CD4-positive, alpha-beta memory T cell (primary cell): ENCODE measurements at places on chromosomes 12 and 14.

DNA sequence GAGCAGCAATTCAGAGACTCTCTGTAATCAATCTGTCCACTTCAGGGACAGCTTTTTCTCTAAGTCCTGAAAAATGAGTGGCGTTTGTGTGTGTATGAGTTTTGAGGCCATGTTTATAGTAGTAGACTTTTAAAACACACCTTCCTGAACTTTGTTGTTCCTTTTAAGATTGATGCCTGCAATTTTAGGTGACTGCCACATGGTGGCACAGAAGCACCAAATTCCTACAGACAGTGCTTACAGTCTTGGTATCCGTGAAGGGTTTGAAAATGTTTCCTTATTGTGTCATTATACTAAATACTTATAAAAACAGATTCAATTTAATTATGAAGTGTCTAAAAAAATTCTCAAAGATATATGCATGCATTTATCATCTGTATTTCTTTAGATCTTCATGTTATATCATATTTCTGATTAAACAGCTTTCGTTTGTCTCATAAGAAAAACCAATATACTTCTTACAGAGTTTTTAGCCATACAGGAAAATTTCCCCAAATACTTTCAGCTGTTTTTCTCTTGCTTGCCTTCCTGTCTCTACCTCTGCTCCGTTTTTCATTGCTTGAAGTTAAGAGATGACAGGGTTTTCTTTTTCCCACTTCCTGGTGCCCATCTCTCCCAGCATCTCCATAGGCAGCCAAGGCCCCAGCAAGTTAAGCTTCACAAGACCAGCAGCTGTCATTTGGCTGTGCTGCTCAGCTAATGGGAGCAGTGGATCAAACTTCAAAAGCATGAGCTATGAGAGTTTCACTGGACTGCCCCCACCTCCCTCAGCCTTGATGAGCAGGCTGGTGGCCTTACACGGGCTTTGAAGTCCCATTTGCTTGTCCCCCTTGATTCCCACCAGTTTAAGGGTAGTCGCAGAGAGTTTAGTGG is 259.6 kb downstream of the AKAP6 start:
- H3K27ac ChIP-seq: no peak overlapping the region
- no peak for DNase-seq
- no peaks in the 10 kb centered on the region for H3K27me3 ChIP-seq
- H3K36me3 ChIP-seq: no peaks in the 10 kb centered on the region
- no peaks in the 10 kb centered on the region for H3K4me1 ChIP-seq
- no peak overlapping the region for H3K4me3 ChIP-seq

DNA sequence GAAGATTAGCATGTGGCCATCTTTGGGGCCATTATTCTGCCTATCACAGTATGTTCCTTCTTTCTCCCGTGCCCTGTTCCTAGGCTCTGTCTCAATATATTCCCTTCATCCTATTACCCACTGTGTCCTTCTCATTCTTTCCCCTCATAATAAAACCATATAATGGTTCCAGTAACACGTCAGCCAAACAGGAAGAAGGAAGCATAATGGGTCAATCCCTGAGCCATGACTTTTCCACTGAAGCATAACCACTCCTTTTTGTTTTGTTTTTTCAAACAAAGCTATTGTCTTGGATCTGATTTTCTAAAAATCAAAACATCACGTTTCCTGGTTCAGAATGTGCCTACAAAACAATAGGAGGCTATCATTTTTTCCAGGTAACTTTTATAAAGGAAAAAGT is 21.3 kb upstream of the RHOJ start:
- H3K4me1 ChIP-seq: no peaks in the 10 kb centered on the region
- H3K27ac ChIP-seq: no peak overlapping the region
- H3K4me3 ChIP-seq: no peak overlapping the region
- no peak for DNase-seq
- no peaks in the 10 kb centered on the region for H3K36me3 ChIP-seq

DNA sequence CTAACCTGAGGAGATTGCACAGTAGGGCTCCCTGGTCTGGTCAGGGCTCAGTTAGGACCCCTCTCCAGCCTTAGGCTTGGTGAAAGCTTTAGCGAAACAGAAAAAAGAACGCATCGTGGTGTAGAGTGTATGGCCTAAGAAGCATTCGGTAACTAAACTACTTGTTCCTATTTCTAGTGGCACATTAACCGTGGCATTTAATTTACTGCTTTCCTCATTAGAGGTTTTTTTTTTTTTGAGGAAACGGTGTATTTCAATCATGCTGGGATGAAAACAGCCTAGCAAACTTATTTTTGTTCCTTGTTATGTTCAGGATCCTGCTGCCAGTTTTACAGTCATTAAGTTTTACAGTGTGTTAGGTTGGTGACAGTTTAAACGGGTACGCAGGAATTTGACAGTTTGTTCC is 518 bp upstream of the OSBPL8 start:
- no peaks in the 10 kb centered on the region for H3K36me3 ChIP-seq
- H3K27ac ChIP-seq: peak overlapping the region; percentile 89
- no peak for DNase-seq
- peaks cover 40% of the 10 kb centered on the region for H3K4me1 ChIP-seq

- H3K27me3 ChIP-seq: no peaks in the 10 kb centered on the region
- no peak for DNase-seq
- H3K36me3 ChIP-seq: no peaks in the 10 kb centered on the region
- H3K27ac ChIP-seq: no peak overlapping the region
These were observed 287.4 kb downstream of the SYT1 start for GRCh38 chr12:79151956-79152355.

DNA sequence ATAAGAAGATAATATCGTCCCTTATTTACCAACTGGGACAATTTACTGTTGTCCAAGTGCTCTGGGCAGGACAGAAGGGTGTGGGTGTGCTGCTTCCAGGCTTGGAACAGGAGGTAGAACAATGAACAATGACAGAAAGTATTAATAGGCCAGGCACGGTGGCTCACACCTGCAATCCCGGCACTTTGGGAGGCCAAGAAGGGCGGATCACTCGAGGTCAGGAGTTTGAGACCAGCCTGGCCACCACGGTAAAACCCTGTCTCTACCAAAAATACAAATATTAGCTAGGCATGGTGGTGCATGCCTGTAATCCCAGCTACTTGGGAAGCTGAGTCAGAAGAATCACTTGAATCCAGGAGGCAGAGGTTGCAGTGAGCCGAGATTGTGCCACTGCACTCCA is 2.5 kb downstream of the IFI27 start:
- DNase-seq: no peak
- H3K27ac ChIP-seq: no peak overlapping the region
- no peaks in the 10 kb centered on the region for H3K36me3 ChIP-seq
- no peaks in the 10 kb centered on the region for H3K27me3 ChIP-seq
- no peaks in the 10 kb centered on the region for H3K4me1 ChIP-seq

GRCh38 chr14:33375786-33376185 is 437.1 kb downstream of the NPAS3 start:
- no peaks in the 10 kb centered on the region for H3K4me1 ChIP-seq
- no peak overlapping the region for H3K27ac ChIP-seq
- H3K27me3 ChIP-seq: no peaks in the 10 kb centered on the region
- DNase-seq: no peak
- H3K4me3 ChIP-seq: no peak overlapping the region

DNA sequence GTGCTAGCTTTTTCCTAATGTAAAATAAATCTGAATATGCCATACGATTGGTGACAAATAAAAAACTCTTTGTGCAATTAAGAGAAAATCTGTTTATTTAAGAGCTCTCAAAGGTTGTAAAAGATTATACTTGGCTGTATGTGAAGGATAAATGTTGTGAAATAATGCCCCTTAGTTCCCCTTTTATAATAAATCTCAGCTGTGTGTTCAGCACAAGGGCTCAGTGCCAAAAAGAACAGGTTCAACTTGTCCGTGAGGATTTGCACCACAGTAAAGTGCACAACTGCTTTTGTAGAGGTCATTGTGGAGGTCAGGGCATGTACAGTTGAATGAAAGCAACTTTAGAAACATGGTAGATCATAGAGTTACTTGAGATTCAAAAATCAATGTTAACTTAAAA is 118.6 kb downstream of the TRMT5 start:
- no peak for DNase-seq
- no peaks in the 10 kb centered on the region for H3K36me3 ChIP-seq
- H3K4me1 ChIP-seq: no peaks in the 10 kb centered on the region
- no peak overlapping the region for H3K27ac ChIP-seq
- H3K4me3 ChIP-seq: no peak overlapping the region

GRCh38 chr14:65080960-65081747 is 21.2 kb downstream of the MAX start:
- H3K36me3 ChIP-seq: peaks cover 75% of the 10 kb centered on the region
- no peak for DNase-seq
- peaks cover 51% of the 10 kb centered on the region for H3K4me1 ChIP-seq

DNA sequence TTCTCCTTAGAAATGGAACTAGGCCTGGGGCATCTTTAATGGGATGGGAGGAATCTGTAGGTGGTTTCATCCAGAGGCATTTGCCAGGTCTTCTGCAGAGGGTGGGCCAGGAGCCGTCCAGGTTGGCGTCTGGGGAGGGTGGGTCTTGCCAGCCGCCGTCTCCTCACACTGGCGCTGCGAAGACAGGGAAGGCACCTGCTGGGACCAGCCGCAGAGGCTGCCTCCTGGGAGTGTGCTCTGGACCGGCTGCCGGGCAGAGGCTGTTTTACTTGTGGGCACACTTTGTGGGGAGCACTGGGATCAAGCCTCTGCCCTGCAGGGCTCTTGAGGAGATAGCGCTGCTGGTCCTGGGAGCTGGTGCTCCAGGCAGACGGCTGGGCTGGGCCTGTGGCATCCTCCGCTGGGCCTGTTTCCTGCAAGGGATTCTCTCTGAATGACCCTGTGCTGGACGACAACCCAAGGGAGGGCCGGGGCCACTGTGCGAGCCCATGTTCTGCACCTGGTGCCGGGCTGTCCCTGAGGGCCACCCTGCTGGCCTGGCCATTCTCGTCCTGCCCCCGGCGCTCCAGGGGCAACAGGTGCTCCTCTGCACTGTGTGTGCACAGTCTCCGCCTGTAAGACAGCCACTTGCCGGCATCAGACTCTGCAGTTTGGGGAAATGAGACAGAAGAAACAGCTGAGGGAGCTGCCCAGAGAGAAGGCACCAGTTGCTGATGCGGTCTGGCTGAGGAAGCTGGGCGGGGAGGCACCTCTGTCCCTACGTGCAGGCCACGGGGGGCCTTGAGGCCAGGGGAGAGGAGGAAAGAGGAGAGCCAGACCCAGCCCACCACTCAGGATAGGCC is 10.0 kb upstream of the TEX22 start:
- no peak overlapping the region for H3K4me3 ChIP-seq
- no peaks in the 10 kb centered on the region for H3K36me3 ChIP-seq
- no peaks in the 10 kb centered on the region for H3K27me3 ChIP-seq
- no peaks in the 10 kb centered on the region for H3K4me1 ChIP-seq

- no peaks in the 10 kb centered on the region for H3K27me3 ChIP-seq
- peak overlapping the region; percentile 1 for H3K4me3 ChIP-seq
- peak; percentile 88 for DNase-seq
- H3K36me3 ChIP-seq: no peaks in the 10 kb centered on the region
- peak overlapping the region; percentile 95 for H3K27ac ChIP-seq
These were observed 23.1 kb downstream of the BICDL1 start for GRCh38 chr12:120012067-120012621.

GRCh38 chr12:15662983-15663659 is 126.1 kb downstream of the EPS8 start:
- no peaks in the 10 kb centered on the region for H3K36me3 ChIP-seq
- H3K27me3 ChIP-seq: no peaks in the 10 kb centered on the region
- DNase-seq: no peak
- H3K4me3 ChIP-seq: no peak overlapping the region
- H3K4me1 ChIP-seq: no peaks in the 10 kb centered on the region
- no peak overlapping the region for H3K27ac ChIP-seq

GRCh38 chr14:59028476-59029202 is 159.8 kb upstream of the DAAM1 start:
- H3K27me3 ChIP-seq: no peaks in the 10 kb centered on the region
- no peak overlapping the region for H3K4me3 ChIP-seq
- DNase-seq: peak; percentile 7
- no peaks in the 10 kb centered on the region for H3K36me3 ChIP-seq
- H3K4me1 ChIP-seq: no peaks in the 10 kb centered on the region

- H3K4me3 ChIP-seq: peak overlapping the region; percentile 48
- H3K4me1 ChIP-seq: peaks cover 10% of the 10 kb centered on the region
These were observed 498 bp downstream of the RACGAP1 start for GRCh38 chr12:50024805-50025186.

DNA sequence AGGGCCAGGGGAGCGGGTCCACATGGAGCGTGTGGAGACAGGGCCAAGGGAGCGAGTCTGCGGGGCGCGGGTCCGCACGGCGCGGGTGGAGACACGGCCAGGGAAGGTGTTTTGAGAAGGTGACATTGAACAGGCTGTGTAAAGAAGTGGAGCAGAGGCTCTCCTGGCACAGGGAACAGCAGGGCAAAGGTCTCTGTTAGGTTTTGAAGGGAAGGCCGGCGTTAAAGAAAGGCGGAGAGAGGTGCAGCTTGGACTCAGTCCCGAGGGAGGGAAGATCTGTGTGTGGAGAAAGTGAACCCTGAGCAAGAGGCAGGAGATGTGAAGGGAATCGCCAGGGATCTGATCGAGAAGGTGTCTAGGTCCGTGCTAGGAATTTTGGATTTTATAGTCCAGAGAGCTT is 1.8 kb downstream of the PXMP2 start:
- H3K27me3 ChIP-seq: no peaks in the 10 kb centered on the region
- peaks cover 13% of the 10 kb centered on the region for H3K4me1 ChIP-seq
- no peak overlapping the region for H3K4me3 ChIP-seq
- DNase-seq: no peak

DNA sequence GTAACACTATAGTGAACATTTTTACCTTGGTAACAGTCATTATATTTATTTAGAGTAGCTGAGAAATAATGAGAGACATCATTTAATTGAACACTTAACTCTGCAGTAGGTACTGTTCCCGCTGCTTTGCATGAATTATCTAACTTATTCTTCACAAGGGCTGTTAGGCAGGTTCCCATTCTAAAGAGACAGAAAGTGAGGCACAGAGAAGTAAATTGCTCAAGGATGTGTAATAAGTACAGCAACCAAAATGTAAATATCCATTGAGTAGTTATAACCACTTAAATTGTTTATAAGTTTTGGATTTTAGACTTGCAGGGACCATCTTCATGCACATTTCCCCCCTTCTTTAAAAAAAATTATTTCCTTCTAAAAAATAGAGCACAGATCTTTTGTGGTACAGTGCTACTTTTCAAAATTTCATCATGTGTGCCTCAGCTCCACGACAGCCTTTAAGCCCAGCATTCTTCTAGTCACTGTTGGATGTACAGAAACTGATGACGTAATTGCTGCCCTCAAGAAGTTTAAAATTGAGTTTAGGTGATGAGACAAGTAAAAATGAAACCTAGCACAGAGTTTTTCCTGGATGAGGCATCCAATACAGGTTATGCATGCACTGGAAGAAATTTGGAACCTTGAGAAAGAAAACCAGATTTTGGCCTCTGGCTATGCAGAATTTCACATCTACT is 6.0 kb upstream of the MANSC4 start:
- H3K4me3 ChIP-seq: no peak overlapping the region
- no peak overlapping the region for H3K27ac ChIP-seq
- no peak for DNase-seq
- H3K4me1 ChIP-seq: peaks cover 16% of the 10 kb centered on the region
- H3K36me3 ChIP-seq: no peaks in the 10 kb centered on the region
- H3K27me3 ChIP-seq: no peaks in the 10 kb centered on the region

GRCh38 chr14:88765130-88765529 is 27.6 kb downstream of the EML5 start:
- no peaks in the 10 kb centered on the region for H3K27me3 ChIP-seq
- no peaks in the 10 kb centered on the region for H3K4me1 ChIP-seq
- H3K4me3 ChIP-seq: no peak overlapping the region
- no peak for DNase-seq
- H3K27ac ChIP-seq: no peak overlapping the region
- H3K36me3 ChIP-seq: no peaks in the 10 kb centered on the region

GRCh38 chr12:26401874-26402273 is 206.5 kb downstream of the SSPN start:
- no peaks in the 10 kb centered on the region for H3K4me1 ChIP-seq
- no peak overlapping the region for H3K27ac ChIP-seq
- H3K4me3 ChIP-seq: no peak overlapping the region
- H3K27me3 ChIP-seq: no peaks in the 10 kb centered on the region
- H3K36me3 ChIP-seq: peaks cover 9% of the 10 kb centered on the region
